Fibroblast of skin of abdomen (primary cell): ENCODE measurements at places on chromosomes 12 and 14.
A peak's percentile ranks its signal among the peaks of the same experiment; 100 is the strongest.

DNA sequence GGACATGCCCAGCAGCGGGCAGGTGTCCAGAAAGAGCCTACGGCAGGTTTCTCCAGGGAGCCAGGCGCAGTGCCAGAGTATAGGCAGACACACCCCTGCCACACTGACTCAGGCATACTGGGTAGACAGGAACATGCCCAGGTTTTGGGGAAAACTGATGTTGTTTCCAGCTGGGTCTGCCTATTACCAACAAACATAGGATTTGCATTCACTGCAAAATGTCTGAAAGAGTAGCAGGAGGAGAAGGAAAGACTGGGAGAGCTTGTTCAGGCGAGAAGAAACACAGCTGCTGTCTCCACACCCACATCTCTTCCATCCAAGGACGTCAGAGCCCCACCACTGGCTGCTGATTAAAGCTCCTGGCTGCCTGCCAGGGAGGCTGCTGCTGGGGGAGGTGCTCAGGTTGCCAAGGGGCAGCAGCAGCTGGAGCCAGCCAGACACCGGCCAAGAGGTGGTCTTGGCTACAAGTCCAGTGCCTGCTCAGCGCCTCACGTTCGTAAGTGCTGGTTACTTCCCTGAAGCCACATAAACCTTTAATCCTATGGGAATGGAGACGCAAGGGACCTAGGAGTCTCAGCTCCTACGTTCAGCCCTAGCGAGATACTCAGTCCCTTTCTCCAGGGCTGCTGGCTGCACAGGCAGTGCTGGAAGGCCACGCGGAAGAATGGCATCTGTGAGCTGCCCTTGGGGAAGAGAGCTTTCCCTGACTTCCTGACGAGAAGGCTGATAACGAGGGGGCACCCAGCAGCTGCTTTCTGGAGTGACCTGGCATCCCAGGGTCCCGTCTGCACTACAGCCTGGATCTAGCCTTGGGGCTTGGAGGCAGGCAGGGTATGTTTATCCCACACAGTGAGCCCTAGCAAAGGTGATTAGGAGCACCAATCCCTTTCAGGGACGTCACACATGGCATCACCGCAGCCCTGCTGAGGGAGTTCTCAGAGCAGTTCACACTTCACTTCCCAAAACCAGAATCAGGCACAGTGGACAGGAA, 58.1 kb downstream of the PLEKHG3 start:
- peak; percentile 87 for DNase-seq

DNA sequence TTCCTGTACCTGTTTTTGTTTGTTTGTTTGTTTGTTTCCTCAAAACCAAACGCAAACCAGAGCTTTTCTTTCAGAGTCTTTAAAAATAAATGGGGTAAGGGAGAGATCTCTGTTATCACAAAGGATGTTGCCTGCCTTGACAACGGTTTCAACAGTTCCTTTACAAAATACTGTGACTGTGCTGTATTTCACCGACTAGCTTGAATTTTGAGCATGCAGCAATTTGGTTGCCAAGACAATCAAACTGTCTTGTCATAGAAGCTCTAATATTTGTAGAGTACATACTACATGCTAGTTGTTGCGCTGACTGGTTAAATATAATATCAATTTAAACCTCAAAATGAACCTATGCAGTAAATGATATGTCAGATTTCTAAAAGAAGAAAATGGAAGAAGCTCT, 22.4 kb upstream of the TCP11L2 start:
- no peak for DNase-seq

DNA sequence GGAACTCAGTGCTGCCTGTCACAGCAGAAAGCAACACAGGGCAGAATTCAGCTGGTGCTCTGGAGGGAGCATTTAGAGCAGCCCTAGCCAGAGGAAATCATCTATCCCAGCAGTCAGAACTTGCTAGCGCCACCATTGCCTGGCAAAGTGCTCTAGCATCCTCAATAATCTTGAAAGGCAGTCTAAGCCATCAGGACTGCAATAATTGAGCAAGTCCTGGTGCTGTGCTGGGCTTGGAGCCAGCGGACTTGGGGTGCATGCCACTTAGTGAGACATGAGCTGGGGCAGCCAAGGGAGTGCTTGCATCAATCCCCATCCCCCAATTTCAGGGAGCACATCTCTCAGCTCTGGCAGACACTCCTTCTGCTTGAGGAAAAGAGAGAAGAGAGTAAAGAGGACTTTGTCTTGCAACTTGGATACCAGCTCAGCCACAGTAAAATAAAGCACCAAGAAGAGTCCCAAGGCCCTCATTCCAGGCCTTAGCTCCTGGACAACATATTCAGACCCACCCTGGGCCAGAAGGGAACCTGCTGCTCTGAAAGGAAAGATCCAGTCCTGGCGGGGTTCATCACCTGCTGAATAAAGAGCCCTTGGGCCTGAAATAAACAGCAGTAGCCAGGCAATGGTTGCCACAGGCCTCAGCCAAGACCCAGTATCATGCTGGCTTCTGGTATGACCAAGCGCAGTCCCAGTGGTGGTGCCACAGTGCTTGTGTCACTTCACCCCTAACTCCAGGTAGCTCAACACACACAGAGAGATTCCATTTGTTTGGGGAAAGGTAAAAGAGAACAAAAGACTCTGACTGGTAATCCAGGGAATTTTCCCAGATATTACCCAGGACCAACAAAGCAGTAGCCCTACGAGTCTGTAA, 44.5 kb upstream of the ZDHHC17 start:
- DNase-seq, result peak; percentile 69

DNA sequence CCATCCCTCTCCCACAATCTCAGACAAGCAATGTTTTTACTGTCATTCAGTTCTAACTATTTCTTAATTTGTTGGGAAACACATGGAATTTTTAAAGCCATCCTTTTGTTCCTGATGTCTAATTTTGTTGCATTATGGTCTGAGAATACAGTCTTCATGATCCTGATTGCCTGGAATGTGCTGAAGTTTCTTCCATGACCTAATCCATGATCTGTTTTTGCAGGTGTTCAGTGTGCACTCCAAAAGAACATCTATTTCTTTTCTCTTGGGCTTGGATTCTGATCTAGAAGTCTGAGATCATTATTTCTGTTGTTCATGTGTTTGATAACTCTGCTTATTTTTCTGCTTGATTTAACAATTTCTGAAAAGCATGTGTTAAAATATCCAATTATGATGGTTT, 43.2 kb upstream of the PHC1 start:
- no peak for DNase-seq

GRCh38 chr14:73753124-73753886, 39.1 kb upstream of the PNMA1 start:
- DNase-seq, result no peak

- DNase-seq, result peak; percentile 42
These were observed 3.7 kb downstream of the EFS start for GRCh38 chr14:23361320-23361719.

GRCh38 chr14:74563233-74563585, 48.8 kb downstream of the LTBP2 start:
- DNase-seq, result no peak
